ENCODE measurements at places on chromosomes 5 and 9.

- no peak for DNase-seq
Measured at GRCh38 chr5:65861830-65862241, 64.5 kb upstream of the ERBIN start.

DNA sequence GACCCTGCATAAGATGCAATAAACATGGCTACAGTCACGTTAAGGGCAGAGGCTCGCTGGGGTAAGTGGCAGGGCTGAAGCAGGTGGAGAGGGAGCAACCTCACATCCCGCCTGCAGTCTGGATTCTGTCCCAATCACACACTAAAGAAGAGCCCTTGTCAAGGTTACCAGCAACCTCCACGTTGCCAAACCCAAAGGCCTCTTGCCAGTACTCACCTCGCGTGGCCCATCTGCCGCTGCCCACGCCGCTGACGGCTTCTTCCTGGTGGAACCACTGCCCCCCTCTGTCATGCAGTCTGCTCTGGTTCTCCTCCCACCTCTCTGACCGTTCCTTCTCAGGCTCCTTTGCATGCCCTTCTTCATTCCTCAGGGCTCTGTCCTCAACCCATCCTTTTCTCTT is 8.8 kb downstream of the AQP7 start:
- no peak for DNase-seq

DNA sequence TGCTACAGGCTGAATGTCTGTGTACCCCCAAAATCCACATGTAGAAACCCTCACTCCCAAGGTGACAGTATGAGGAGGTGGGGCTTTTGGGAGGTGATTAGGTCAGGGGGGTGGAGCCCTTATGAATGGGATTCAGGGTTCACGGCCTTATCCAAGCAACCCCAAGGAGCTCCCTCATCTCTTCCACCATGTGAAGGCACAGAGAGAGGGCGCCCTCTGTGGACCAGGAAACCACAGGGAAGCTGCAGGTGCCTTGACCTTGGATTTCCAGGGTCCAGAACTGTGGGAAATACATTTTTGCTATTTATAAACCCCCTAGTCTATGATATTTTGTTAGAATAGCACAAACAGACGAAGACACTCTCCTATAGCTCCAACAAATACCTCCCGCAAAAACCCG is 53.6 kb upstream of the IRX2 start:
- no peak for DNase-seq

DNA sequence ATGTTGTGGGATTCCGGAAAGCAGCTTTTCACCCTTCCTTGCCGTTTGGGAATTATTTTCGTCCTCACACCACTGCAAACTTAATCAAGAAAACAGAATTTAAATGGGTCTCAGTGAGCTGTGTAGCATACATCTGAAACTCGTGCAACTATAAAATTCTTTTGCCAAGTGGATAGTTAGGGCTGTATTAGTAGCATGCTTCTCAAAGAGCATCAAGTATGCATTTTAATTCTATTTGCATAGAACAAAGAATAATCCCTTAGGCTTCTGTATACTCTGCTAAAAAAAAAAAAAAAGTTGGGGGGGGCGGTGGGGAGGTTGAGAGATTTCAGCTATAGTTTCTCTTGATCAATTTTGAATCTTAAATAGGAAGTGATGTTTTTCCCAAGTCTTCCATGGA is 11.8 kb upstream of the APBA1 start:
- no peak for DNase-seq

DNA sequence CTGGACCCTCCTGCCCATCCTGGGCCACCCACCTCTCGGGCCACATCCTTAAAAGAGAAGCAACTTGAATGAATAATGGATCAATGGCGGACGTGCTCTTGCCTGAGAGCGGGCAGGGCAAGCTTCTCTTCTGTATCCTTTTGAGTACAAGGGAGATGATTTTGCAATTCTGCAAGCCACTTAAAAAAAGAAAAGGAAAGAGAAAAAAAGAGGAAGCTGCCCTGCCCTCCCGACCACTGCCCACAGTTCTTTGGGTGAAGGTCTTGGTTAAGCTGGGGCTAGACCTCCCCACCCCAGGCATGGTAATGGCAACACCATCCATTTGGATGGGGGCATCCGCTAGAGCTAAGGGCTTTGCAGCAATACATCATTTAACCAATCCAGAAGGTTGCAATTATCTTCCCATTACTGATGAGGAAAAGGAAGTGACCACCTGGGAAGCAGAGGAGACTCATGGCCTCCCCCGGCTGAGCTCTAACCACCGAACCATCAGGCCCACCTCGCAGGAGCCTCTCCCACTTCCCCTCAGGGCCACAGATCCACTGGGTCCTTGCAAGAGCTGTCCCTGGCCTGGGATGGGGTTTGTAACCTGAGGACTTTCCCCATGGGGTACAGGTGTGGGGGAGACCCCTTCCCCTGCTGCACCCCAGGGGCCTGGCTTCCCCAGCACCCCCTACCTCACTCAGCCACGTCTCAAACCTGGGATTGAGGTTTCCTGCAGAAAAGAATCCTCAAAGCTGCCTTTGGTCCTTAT is 27.8 kb upstream of the LAMC3 start:
- peak; percentile 61 for DNase-seq

GRCh38 chr9:133248726-133249295 is 26.2 kb downstream of the ABO start:
- DNase-seq, result no peak

DNA sequence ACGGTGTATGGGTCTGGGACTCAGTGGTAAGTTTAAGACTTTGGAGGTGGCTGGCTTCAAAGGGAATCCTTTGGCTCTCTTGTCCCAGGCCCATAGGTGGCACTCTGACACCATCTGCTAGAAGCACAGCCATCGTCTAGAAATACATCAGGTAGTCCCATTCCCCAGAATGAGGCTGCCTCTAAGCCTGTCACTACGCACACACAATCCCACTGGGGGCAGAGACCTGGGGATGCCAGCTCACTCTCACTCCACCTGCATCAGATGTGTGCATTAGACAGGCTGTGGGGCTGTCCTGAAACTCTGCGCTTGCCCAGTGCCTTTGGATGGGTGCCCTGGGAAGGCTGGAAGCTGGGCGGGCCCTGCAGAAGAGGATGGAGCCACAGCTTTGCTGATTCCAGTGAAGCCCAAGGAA is 127.5 kb upstream of the PANK3 start:
- no peak for DNase-seq

GRCh38 chr5:8908055-8908683 is 637.7 kb downstream of the SEMA5A start:
- DNase-seq, result no peak

DNA sequence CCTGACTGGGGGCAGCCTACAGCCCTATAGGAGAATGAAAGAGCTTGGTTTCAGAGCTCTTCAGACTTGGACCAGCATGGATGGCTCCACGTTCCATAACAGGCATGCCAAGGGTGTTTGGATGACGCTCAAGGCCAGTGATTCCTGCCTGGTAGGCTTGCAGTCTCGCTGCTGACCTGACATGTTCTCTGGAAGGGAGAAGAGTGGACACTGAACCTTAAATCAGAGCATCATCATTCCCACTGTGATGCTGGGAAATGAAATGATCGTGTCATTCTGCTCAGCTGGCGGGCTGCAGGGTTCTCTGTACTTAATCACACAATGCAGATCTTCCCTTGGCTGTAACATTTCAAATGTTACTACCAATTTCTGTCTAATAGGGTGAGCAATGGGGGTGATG is 57.0 kb downstream of the CFAP90 start:
- no peak for DNase-seq

DNA sequence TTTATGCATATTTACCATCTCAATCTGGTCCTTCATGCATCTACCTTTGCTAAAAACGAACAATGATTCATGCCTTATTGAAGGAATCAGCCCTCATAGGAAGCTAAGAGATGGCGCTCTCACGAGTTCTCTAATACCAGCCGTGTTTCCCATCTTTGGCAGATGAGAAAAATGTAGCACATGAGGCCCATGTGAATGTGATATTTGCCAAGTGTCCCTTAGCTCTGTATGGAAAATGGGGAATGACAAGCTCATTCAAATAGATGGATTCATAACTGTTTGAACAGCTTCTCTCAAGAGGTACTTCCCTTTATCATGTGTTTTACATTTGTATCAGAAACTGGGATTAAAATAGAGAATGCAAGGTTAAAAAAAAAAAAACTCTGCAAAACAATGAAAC is 66.1 kb downstream of the TTC39B start:
- no peak for DNase-seq

GRCh38 chr5:116002116-116002906 is 30.0 kb upstream of the ARL14EPL start:
- DNase-seq, result no peak

- no peak for DNase-seq
Measured at GRCh38 chr5:67104859-67105258, 91.7 kb downstream of the CD180 start.

DNA sequence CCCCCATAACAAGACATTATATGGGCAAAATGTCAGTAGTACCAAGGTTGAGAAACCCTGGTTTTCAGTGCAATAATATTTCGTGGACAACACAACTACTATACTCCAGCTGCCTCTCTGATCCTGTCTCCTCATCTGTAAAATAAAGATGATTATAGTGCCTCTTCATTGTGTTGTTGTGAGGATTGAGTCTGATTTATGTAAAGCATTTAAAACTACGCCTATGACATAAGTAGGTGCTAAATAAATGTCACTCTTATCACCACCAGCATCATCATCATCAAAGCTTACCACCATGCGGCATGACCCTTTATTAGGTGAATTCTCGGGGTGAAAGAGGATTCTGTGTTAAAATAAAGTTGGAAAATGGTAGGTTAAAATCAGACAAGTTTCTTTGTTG is 67.8 kb upstream of the IFNE start:
- no peak for DNase-seq

GRCh38 chr9:13395156-13395555 is 115.7 kb upstream of the MPDZ start:
- DNase-seq, result no peak

DNA sequence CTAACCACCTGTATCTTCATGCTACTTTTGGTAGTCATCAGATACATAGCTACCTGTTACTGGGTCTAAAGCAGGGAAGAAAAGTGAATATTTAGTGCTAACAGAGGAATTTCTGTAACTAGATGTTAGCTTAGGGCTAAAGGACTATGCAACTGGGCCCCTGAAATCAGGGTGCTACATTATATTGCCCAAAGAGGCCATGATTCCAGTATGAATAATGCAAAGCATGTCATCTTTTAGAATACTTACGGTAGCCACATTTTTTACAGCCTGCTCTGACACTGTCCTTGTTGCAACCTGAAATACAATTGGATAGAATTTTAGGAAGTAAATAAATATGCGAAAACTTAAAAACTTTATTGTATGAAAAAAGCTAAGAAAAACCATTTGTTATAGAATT is 14.4 kb downstream of the SREK1IP1 start:
- no peak for DNase-seq

DNA sequence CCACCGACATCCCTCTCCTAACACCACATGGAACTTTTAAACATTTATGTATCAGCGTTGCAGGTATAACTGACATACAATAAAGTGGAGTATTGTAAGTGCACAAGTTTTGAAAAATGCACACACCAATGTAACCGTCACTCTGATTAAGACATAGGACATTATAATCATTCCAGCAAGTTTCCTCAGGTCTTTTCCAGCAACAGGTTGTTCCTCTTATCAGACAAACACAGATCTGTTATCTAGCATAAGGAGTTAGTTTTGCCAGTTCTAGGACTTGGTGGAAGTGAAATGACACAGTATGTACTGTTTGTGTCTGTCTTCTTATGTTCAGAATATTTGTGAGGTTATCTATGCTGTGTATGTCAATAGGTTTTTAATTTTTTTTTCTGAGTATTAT is 69.5 kb upstream of the TRPC7 start:
- no peak for DNase-seq

DNA sequence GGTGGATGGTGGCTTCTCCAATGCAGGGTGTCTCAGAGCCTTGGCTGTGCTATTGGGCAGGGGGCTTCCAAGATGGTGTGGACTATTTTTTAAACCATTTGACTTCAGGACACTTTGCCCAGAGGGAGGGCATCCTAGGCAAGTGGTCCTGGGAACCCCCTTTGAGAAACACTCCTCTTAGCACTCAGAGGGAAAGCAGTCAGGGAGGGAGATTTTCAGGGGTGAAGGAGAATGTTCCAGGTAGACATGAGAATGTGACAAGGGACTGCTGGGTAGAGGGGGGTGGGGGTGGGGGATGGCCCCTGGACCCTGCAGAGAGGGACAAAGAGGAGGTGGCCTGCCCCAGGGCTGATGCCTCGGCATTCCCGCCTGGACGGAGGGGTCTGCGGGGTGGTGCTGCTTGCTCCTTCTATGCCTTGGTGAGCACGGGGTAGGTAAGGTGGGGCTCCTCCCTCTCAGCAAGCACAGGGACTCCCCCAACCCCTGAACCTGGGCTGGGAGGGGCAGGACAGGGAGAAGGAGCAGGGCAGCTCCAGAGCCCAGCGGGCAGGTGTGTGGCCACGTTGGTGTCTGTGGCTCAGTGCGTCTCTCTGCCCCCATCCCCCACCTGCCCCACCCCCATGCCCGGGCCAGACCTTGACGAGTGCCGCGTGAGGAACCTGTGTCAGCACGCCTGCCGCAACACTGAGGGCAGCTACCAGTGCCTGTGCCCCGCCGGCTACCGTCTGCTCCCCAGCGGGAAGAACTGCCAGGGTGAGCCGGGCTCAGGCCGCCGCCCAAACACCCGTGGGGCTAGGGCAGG is 13.8 kb upstream of the ASS1 start:
- DNase-seq, result no peak

- DNase-seq, result no peak
Measured at GRCh38 chr9:27043176-27043575, 37.7 kb upstream of the LRRC19 start.

DNA sequence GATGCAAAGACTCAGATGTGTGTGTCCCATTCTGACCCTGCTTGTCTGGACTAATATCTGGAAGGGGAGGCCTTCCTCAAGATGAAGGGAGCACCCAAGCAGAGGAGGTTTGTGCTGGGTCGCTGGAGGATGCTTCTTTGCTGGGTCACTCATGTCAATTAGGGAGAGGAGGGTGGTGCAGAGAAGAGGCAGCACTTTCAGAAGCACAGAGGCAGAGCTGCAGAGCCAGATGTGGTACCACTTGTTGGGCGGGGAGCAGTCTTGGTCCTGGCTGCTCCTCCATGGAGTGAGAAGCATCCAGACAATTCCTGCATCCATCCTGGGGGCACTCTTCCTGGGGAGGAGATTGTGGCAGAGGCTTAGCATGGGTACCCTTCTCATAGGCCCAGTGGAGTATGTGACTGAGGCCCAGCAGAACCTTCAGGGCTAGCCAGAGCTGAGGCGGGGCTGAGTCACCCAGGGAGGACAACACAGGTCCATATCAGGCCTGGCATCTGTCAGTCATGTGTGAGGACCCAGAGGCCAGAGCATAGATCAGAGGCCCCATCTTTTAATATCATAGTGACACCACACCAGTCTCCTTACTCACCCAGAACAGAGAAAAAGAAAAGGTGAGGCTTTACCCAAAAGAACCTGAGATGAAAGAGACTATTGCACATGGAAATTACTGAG is 59.8 kb downstream of the TNFSF15 start:
- no peak for DNase-seq

GRCh38 chr5:43711496-43711895 is 108.5 kb downstream of the NNT start:
- no peak for DNase-seq

DNA sequence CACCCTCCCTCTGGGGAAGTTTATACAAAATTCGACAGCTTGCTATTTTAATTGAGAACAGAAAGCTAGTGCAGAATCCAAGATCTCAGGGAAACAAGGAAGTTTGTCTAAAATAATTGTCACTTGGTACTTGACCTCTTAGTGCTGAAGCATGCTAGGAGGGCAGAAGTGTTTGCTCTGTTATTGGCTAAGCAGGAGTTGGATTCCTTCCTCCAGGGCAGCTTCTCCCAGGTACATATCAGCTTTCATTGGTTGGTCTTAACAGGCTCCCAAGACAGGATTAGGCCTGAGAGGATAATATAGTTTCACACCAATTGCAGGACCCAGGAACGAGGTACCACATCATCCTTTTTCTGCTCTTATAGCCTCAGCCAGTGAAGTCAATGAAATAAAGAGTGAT is 432.8 kb downstream of the IRX1 start:
- no peak for DNase-seq
